ENCODE measurements at places on chromosomes 12 and 14.
A peak's percentile ranks its signal among the peaks of the same experiment; 100 is the strongest.

DNA sequence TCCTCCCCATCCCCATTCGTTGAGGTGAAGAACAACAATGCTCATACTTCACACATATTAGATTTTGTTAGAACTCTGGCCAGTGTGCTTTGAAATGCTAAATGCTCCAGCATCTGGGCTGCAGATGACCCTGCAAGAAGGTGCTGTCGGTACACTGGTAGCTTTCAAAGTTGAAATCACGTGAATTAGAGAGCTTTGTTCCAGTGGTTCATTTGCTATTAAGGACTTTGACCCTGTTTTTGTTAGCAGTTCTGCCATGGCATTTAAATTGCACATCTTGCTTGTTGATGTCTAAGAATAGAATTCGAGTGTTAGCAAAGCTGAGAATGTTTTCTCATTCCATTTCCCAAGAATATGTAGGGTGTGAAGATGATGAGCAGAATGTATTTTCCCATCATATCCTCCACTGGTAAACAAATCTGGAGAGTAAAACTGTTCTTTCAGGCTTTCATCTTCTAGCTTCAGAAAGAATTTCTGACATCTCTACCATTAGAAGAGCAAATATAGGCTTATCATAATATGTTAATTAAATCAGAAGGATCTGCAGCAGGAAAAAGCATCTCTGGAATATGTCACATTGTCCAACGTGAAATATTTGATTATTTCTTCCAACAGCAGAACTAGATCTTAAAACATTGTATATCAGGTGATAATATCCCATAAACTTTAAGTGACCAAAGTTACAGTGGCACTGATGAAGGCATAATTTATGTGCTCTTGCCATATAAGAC, 98.8 kb upstream of the PDE3A start:
- DNase-seq = no peak

- DNase-seq = peak; percentile 7
Measured at GRCh38 chr14:70567791-70568190, 32.7 kb downstream of the MED6 start.

- no peak for DNase-seq
Measured at GRCh38 chr12:106120519-106121105, 18.1 kb downstream of the NUAK1 start.

DNA sequence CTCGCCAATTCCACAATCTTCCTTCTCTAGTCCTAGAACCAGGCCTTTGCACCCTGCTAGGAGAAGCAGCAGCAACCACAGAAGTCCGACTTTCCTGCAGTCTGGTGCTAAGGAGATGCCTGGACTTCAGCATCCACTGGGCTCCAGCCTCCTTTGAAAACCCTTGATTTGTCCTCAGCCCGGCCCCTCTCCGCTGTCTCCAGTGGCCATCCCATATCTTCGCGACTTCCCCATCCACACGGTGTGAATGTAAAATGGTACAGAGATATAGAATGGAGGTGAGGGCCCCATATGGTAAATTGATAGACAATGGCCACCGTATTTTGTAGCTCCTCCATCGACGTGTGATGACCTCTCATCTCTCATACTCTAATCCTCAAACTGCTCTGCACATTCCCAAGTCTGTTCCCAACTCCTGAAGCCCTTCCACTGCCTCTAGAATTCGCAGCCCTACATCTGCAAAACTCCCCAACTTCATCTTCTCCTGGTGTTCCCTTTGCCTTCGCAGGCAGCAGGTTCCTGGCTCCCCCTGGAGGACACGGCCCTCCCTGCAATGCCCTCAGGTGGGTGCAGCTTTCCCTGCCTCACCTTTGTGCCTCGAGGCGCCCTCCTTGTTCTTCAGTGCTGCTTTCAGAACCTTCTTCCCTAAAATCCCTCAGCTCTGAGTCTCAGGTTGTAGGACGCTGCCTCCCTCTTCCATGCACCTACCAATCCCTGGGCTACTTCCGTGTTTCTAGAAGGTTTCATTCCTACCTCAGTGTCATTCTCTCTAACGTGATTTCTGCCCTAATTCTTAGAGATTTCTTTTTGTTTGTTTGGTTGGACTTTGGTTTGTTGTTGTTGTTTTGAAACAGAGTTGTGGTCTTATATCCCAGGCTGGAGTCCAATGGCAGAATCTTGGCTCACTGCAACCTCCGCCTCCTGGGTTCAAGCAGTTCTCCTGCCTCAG, 36.7 kb downstream of the TMBIM6 start:
- DNase-seq = peak; percentile 58

- DNase-seq = no peak
Measured at GRCh38 chr14:53180272-53181221, 27.4 kb upstream of the DDHD1 start.

- DNase-seq = no peak
Measured at GRCh38 chr12:22458298-22458937, 85.9 kb downstream of the C2CD5 start.

DNA sequence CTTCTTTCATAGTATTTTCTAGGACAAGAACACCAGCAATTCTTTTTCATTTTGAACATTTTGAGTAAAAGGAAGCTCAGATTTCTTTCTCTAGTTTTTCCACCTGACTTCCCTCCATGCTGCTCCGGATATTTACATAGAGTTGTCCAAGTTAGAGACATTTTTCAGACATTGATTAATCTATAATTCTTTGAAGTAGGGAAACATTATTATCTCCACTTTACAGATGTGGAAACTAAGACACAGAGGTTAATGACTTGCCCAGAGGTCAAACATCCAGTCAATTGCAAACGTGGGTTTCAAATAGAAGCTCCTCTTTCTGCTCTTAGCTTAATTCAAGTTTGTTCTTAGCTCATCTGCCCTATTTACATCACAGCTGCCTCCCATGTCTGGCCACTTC, 138.3 kb downstream of the EGLN3 start:
- DNase-seq = no peak

- peak; percentile 1 for DNase-seq
Measured at GRCh38 chr12:44774815-44775411, 101.2 kb downstream of the NELL2 start.

DNA sequence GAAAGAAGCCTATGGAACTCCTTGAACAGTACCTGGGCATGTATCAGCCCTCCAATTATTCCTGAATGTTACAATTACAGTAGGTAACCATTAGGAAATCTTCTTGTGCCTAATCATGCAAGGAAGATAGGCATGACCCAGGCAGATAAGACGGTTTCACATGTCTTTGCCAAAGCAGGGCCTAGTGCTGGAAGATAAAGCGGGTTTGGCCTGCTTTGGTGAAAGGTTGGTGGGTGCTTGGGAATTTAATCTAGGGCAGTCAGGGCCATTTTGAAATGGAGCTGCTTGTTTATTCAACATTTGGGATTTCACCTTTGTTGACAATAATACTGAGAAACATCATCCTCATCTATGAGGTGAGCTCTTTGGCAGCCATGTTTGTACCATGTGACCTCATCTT, 12.5 kb upstream of the SRSF5 start:
- no peak for DNase-seq

GRCh38 chr12:93524386-93525133, 47.9 kb upstream of the SOCS2 start:
- no peak for DNase-seq

- no peak for DNase-seq
Measured at GRCh38 chr14:35146711-35147149, 24.4 kb downstream of the PRORP start.

DNA sequence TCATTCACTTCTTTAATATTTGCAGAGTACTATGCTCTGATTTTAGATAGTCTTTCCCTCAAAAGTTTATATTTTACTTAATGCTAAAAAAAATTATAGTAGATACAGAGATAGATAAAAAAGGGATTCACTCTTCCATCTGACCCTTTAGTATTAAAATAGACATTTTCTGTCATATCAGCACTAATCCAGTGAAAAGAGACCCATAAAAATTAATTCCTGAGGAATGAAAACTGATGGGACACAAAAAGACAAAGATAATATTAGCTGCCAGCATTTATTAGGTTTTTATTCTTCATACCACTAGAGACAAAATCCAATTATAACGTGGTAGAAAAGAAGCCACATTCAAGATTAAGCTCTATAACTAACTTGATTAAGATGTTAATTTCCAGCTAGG, 45.3 kb downstream of the SOS2 start:
- no peak for DNase-seq

GRCh38 chr14:102917469-102918211, 4.8 kb upstream of the AMN start:
- DNase-seq = no peak

DNA sequence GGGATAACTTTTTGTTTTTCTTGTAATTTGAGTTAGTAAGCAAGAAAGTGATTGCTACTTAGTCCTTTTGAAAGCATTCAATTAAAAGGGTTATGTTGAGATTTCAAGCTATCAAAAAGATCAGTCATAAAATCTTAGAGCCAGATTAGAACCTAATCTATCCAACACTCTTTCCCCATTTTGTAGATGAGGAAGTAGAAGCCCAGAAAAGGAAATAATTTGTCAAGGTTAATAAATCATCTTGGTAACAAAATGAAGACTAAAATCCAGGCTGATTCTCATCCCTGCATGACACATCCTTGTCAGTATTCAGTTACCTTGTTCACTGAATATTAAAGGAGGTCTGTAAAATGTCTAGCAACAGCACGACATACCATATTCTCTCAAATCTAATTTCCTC, 26.5 kb downstream of the PPP1R13B start:
- no peak for DNase-seq

- DNase-seq = no peak
Measured at GRCh38 chr14:90569606-90570387, 173.0 kb downstream of the CALM1 start.

DNA sequence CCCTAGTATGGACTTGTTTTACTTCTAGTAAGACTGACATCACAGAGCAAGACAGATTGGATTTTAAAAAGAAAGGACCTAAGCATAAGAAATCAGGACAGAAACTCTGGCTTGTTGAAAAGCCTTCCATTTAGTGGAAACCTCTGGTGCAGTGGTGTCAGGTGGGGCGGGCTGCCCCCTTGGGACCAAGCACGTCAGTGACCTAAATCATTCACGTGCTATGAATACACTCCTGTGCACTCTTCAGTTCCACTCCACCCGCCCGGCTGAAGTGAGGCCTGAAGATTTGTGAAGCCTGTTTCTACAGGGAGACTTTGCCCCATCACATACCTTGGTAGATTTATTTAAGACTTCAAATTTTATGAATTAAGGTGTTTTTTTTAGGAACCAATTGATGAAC, 58.2 kb upstream of the STRN3 start:
- DNase-seq = peak; percentile 48

- DNase-seq = no peak
Measured at GRCh38 chr14:99041820-99042174, 230.2 kb downstream of the BCL11B start.

DNA sequence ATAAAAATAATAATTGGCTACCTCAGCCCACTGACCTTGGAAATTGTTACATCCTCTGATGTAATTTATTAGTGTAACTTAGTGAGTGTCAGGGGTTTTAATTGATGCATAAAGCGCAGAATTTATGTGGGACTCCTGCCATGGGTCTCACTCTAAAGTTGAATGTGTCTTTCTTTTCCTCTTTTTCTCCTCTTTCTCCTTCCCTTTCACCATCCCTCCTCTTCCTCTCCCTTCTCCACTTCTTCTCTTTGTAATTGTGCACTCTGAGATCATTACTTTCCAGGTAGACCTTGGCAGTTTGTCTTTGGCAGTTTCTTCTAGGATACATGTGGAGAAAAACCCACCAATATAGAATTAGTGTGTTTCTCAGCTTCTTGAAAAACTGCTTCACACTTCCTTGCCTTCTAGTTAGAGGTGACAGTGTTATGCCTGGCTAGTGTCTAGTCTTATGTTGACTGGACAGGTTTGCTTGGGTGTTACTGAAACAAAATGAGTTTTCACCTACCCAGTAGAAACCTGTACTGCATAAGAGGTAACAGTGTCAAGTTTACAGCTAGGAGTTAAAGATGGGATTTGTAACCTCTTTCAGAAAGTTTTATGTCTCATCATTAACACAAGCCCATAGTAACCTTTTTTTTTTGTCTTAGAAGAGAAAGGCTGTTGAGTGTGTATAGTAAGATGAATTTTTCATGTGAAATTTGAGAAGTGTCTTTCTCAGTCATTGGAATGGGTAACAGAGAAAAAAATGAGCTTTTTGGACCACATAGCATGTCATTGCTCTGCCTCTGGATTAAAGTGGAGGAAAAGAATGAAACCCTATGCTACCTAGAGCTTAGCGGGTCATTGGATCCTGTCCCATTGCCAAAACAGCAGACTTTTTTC, 18.6 kb downstream of the PELI2 start:
- no peak for DNase-seq

DNA sequence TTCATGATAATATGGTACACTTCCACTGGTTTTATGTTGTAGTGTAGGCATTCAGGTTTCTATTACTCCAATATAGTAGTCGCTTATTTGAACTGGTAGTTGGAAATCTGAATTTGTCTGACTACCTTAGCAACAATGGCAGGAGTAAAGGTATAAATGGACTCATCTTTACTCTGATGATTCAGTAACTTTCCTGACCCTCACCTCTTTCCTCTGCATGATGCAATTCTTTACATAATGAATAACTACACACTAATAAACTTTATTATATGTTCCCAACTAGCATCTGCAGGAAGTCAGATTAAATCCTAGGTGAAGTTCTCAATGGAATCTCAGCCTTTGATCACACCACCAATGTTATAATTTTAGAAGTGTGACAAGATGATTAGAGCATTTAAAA, 70.5 kb upstream of the ATP2B1 start:
- no peak for DNase-seq

- DNase-seq = no peak
Measured at GRCh38 chr12:80056232-80056631, 43.1 kb upstream of the OTOGL start.

DNA sequence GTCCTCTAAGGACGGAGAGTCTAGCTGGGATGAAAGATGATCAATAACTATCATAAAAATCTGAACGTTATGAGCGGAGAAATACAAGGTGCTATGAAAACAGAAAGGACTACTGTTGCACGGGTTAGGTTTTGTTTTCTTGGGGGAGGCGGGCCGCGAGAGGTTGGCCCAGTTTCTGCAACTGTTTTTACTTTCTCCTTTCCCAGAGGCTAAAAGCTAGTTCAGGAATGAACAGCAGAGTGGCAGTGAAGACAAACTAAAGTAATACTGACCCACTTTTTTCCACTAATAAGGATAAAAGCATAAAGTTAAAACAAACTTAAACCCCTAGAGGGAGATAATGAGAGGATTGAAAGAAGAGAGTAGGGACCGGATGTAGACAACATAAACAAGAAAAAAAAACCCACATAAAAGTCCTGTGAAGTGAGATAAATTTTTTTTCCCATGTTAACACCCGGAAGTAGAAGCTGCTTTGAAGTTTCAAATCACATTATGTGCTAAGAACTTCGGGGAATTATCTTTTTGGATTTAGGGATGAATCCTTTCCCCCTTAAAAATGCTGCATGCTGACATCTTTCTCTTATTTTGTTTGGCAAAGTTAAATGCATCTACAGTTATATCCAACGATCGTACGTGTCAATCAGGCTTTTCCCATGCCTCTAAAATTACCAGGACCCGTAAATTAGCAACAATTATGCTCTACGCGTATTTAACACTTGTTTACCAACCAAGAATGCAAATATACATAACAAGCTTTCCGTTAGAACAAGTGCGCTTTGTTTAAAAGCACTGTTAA, 1.0 kb upstream of the CDK17 start:
- peak; percentile 36 for DNase-seq

Data from GM19239 (cell line).